ENCODE measurements at places on chromosomes 1 and 21.

- DNase-seq, result no peak
These were observed 179.5 kb downstream of the LRRC7 start for GRCh38 chr1:69747207-69747606.

- DNase-seq, result no peak
These were observed 50.9 kb downstream of the ACBD6 start for GRCh38 chr1:180451504-180451903.

DNA sequence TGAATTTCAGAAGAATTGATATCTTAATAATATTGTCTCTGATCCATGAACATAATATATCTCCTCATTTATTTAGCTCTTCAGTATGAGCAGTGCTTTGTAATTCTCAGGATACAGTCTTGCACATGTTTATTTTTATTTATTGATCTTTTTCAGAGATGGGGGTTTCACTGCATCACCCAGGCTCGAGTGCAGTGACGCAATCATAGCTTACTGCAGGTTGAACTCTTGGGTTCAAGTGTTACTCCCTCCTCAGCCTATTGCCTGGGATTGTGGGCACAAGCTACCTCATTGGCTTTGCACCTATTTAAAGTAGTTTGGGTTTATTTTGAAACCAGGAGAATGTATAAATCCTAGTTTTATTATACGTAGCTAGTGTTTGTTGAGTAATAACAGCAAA is 4.7 kb downstream of the RPS6KC1 start:
- no peak for DNase-seq

DNA sequence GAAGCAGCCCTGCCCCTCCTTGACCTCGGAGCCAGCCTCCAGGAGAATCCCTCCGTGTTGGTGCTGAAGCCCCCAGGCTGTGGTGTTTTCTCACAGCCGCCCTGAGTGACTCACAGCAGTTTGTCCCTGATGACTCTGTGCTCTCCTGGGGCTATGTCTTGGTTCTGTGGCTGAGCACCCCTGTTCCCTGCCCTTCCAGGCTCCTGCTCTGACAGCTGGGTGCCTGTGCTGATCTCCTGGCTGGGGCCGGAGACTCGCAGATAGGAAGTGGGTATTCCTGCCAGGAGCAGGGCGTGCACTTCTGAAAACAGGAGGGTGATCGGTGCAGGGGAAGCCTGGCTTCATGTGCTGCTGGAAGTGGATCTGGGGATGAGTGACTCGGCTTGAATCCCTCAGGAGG is 34.5 kb downstream of the POFUT2 start:
- DNase-seq, result no peak

DNA sequence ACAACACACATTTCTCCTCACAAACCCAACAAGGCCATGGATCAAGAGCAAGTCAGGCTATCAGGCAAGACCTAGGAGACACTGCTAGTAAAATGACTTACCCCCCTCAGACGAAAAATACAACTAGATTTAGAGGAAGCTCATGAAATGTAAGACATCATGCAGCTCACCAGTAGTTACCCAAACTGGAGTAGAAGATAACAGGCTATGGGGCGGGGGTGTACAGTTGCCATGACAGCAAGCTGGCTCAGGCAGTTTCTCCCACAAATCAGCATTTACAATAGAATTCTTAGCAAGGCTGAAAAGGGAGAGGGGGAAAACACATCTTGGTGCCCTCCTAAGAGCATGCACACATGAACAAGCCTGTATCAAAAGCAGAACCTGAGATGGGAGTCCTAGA is 13.9 kb downstream of the TPM3 start:
- no peak for DNase-seq

All from CD8-positive, alpha-beta memory T cell (primary cell).